ENCODE measurements at places on chromosomes 6 and 20.

DNA sequence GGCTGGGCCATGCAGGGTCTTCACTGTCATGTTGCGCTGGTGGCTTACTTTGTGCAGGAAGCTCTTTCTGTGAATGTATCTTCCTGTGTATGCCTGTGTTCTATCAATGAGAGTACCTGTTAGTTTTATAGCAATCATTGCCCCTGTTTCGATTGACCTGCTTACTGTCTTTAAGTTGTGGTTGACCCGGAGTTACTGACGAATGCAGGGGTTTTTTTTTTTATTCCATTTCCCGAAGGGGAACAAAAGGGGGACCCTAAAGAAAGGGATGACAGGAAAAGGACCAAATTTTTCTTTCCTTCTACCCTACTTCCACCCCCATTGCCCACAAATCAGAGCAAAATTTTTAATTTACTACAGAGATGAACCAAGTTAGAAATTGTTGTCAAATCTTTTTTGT, at the start of gene IL17F:
Gene IL17F (minus strand): TSS at position 101 of the 400 bp plus-strand sequence. CDS start 71 bp downstream, at position 30.
- no peaks in the 10 kb centered on the region for H3K36me3 ChIP-seq
- H3K27me3 ChIP-seq = no peaks in the 10 kb centered on the region
- H3K27ac ChIP-seq = no peak within 1 kb of the TSS
- no peaks in the 10 kb centered on the region for H3K4me1 ChIP-seq
- no peak for DNase-seq

GRCh38 chr20:50558483-50558925, 48.3 kb downstream of the PTPN1 start:
- no peaks in the 10 kb centered on the region for H3K36me3 ChIP-seq
- no peak overlapping the region for H3K4me3 ChIP-seq
- no peak overlapping the region for H3K27ac ChIP-seq
- peaks cover 19% of the 10 kb centered on the region for H3K4me1 ChIP-seq

GRCh38 chr20:13274275-13274861, 53.3 kb downstream of the ISM1 start:
- no peaks in the 10 kb centered on the region for H3K4me1 ChIP-seq
- H3K27ac ChIP-seq = no peak overlapping the region
- no peaks in the 10 kb centered on the region for H3K36me3 ChIP-seq
- no peak overlapping the region for H3K4me3 ChIP-seq

DNA sequence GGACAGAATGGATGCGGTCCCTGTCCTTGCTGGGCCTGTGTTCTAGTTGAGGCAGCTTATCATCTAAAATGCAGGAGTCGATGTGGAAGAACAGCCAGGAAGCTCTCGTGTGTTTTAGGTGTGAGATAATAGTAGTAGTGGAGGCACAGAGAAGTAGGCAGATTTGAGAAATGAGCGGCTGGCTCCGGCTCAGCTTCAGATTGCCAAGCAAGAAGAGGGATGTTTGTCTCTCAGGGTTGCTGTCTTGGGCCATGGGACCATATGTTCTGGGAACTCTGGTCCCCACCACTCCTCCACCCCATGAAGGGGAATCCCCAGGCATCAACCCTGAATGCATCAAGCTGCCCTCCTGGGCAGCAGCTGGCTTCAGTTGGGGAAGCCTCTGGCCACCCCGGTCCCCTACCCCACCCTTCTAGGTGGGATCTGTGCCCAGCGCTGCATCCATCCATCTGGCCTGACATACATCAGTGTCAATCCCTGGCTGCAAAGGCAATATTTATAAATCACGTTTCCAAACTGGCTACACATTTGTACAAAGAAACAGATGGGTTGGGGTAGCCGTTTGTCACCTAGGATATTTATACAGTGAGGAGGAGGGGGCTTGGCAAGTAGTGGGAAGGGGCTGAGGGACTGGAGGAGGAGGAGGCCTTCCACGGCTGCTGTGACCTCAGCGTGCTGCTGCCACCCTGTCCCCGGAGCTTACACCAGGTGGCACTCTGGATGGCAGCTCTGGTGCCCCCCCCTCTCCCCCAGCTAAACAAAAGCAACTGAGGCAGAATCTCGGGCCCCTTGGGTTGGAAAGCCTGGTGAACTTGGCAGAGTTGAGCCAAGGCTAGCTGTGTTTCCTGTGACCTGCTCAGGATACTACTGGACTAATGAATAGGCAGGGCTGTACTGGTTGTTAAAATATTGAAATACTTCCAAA, 64.4 kb downstream of the CD40 start:
- H3K4me1 ChIP-seq = no peaks in the 10 kb centered on the region
- no peaks in the 10 kb centered on the region for H3K36me3 ChIP-seq
- DNase-seq = no peak
- H3K27ac ChIP-seq = no peak overlapping the region
- peaks cover 27% of the 10 kb centered on the region for H3K27me3 ChIP-seq

DNA sequence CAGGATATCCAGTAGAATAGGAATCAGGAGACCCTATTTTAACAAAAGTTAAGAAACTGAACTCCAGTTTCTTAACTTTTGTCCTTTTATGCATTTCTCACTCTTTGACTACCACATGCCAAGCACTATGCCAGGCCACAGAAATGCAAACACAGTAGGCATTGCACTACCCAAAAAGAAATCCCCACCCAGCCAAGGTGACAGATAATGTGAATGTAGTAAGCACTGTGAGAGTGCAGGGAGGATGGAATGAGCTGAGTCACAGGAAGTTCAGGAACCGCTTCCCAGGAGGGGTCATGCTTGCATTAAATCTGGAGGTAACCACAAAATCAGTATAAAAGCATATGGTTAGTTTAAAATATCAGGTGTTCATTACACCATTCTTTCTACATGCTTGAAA, 20.1 kb upstream of the FAM83C start:
- H3K4me1 ChIP-seq = peaks cover 7% of the 10 kb centered on the region
- no peaks in the 10 kb centered on the region for H3K36me3 ChIP-seq
- no peak for DNase-seq
- H3K27me3 ChIP-seq = no peaks in the 10 kb centered on the region
- H3K4me3 ChIP-seq = no peak overlapping the region

All from transverse colon (tissue), 4 donors.